Activated T-helper 1 cell treated with anti-CD3 and anti-CD28 coated beads, Interleukin-12 subunit alpha, Interleukin-12 subunit beta, Interleukin-2, Interleukin-4 antibody, amounts not matched to agents 30 ng/mL and 10 ng/mL and 1 ng/mL, durations not matched to agents 14 hours and 24 hours and 36 hours (primary cell): ENCODE measurements at places on chromosomes 16 and 17. TPM values are rescaled to one million over a fixed set of nuclear protein-coding genes. Genes with fewer than 3 reads are reported as not detected.

DNA sequence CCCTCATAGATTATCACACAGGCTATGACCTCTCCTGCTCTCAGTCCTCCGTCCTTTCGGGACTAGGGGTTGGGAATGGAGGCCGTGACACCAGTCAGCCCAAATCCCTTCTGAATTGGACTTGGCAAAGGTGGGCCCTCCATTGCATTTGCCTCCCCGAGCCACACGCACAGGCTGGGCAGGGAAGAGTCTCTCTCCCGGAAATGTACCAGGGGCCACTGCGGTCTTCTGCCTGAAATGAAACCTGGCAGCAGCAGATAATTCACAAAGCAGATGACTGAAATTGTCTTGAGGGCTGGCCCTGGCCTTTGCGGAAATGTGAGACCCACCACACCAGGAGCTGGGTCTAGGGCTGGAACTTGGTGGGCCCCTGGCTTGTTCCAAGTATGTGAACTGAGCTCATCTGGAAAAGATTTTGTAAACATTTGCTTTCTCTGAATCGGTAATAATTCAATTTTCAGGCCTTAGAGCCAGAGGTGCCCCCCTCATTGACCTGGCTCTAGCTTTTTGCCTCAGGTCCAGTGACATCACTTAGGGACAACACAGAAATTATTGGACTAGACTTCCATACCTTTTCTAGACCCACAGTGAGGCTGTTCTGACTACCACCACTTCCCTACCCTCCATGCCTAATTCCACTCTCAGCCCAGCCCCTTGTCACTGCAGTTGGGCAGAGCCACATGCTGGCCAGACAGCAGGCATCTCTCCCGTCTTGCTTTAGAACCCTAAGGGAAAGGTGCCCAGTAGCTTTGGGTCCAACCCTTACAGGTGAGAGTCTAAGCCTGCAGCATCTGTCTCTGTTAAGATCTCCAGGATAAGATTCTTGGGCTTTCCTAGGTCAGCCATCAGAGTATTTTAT lies 75.2 kb downstream of the CCDC182 start:
- H3K27ac ChIP-seq: peak overlapping the region; percentile 36
- peaks cover 27% of the 10 kb centered on the region for H3K4me1 ChIP-seq
- H3K36me3 ChIP-seq: peaks cover 5% of the 10 kb centered on the region
- no peak overlapping the region for H3K4me3 ChIP-seq
- no peaks in the 10 kb centered on the region for H3K27me3 ChIP-seq

GRCh38 chr16:14356064-14356463 lies 274.0 kb downstream of the PARN start:
- peaks cover 21% of the 10 kb centered on the region for H3K27me3 ChIP-seq
- peaks cover 10% of the 10 kb centered on the region for H3K4me1 ChIP-seq
- H3K27ac ChIP-seq: no peak overlapping the region
- no peak overlapping the region for H3K4me3 ChIP-seq
- DNase-seq: no peak

DNA sequence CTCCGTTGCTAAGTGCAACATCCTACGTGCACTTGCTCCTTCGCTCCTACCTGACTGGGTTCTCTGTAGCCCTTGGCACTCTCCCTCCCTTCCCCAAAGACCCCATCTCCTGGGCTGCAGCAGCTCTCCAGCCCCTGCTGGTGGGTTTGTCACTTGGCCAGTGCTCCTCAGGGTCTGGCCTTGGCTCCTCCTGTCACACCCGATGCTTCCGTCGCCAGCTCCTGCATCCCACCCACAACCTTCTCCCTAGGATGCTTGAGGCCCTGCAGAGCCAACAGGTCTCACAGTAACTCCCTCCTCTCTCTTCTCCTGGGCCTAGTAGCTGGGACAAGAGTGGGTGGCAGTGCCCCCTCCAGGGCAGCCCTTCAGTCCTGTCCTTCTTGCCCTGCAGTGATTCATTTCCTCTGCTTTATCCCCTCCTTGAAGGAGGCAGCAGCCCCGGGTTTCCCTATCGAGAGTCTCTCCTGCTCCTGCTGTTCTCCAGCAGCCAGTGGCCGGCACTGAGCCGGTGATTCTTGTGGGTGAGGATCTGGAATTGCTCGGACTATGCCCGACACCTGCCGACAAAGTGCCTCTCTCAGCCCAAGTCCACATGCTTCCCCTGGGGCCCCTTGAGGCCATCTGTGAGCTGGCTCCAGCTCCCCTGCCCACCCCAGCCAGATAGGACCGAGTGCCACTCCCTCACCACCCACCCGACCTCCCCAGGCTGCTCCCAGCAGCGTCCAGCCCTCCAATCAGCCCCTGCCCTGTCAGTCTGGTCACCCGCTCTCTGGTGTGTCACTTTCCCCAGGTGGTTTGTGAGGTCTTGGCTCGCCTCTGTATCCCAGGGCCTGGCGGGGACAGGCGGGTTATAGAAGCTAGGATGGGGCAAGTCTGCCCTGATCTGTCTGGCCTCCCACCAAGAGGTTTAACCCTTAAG lies 3.8 kb downstream of the LITAFD start:
- H3K4me3 ChIP-seq: no peak overlapping the region
- peaks cover 2% of the 10 kb centered on the region for H3K27me3 ChIP-seq
- H3K4me1 ChIP-seq: no peaks in the 10 kb centered on the region
- peaks cover 9% of the 10 kb centered on the region for H3K36me3 ChIP-seq
- no peak overlapping the region for H3K27ac ChIP-seq
- no peak for DNase-seq

DNA sequence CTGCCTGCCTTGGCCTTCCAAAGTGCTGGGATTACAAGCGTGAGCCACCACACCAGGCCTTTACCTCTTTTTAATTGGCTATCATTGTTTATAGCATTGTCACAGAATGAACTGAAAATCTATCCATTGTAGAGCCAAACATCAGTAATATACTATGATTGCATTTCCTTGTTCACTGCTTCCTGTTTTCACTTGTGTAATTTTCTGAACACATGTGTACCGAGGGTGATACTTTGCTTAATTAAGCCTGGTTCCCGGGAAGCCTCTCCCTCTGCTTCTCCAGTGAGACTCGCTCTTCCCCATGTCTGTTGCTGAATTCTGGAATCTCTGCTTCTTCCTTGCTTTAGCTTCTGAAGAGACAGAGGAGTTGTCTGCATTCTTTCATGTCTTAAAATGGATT lies 33.1 kb downstream of the POLR3E start:
- DNase-seq: no peak
- no peak overlapping the region for H3K27ac ChIP-seq
- H3K36me3 ChIP-seq: peaks cover 56% of the 10 kb centered on the region
- no peaks in the 10 kb centered on the region for H3K27me3 ChIP-seq

GRCh38 chr17:68461122-68461539 lies 3.8 kb upstream of the WIPI1 start:
- peaks cover 68% of the 10 kb centered on the region for H3K4me1 ChIP-seq
- H3K36me3 ChIP-seq: no peaks in the 10 kb centered on the region
- peak overlapping the region; percentile 90 for H3K27ac ChIP-seq
- DNase-seq: no peak
- no peaks in the 10 kb centered on the region for H3K27me3 ChIP-seq

DNA sequence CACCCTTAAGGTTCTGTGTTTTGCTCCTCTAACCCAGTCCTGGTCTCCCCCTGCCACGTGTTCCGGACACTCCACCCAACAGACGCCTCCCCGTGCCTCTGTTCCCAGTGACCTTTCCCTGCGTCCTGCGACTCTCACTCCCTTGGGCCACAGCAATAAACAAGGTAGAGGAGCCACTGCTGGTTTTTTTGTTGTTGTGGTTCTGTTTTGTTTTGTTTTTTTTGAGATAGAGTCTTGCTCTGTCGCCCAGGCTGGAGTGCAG lies 3.7 kb upstream of the NPW start:
- H3K27ac ChIP-seq: no peak overlapping the region
- DNase-seq: no peak
- H3K27me3 ChIP-seq: peaks cover 15% of the 10 kb centered on the region
- no peak overlapping the region for H3K4me3 ChIP-seq

DNA sequence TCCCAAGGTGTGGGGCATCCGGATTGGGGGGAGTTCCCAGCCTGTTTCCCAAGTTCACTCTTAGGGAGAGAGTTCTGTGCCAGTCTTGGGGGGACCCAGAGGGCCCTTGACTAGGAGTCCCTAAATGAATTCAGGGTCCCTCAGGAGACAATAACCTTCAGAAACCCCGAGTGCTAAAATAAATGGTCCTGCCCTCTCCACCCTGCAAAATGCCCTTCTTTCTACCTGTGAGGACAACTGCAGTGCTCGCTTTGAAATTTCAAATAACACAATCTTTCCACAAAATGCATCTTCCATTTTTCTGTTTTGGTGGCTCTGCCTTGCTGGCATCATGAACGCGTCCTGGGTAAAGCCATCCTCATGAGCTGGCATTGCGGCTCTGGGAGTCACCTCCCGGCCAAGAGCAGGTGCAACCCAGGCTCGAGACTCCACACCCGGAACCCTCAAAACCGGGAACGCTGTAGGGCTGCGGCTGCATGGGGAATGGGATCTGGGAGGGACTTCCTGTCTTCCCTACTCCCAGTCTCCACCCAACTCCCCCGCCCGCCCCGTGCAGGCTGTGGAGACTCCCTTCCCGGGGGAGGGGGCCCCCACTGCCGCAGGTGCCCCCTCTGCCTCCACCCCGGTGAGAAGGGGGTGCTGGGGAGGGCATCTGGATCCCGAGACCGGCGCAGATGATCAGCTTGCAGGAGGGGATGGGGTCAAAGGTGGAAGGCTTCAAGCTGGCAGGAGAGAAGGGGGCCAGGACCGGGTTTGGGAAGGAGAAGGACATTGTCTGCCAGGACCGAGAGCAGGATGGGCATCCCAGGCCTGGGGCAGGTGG lies at the start of gene ZNF205:
TSS of gene ZNF205 (plus strand) at position 529 of the 823 bp plus-strand sequence. CDS start 845 bp downstream, outside the sequence.
- no peaks in the 10 kb centered on the region for H3K36me3 ChIP-seq
- peaks cover 3% of the 10 kb centered on the region for H3K4me1 ChIP-seq
- H3K27ac ChIP-seq: no peak within 1 kb of the TSS
- no peak within 1 kb of the TSS for H3K4me3 ChIP-seq
- DNase-seq: no peak

DNA sequence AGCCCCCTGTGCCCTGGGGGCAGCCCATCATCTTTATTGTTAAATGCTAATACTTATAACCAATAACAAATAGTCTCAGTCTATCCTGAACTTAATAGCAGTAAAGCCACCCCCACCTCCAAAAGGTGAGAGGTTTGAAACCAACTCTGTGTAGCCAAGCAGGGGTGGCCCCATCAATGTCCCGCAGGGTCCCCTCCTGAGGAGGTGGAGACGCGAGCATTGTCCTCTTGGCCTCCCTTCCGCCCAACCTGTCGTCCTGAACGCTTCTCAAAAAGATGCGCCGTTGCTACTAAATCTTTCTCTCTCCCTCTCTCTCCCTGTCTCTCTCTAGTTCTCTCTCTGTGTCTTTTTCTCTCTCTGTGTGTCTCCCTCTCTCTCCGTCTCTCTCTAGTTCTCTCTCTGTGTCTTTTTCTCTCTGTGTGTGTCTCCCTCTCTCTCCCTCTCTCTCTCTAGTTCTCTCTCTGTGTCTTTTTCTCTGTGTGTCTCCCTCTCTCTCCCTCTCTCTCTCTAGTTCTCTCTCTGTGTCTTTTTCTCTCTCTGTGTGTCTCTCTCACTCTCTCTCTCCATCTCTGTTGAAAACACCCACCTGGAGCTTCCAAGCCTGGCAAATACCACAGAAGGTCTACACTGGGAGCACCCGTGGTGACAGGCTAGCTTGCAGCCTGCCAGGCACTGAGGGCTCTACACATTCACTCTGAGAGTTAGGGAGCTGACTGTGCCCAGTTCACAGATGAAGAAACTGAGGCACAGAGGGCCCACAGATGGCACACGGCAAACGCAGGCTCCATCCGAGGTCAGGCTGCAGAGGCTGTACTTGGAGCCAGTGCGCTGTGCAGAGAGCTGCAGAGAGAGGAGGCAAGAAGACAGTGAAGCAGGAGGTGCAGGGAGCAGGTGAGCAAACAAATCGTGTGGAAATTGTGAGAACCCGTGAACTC lies 185.9 kb downstream of the C16orf95 start:
- no peak overlapping the region for H3K27ac ChIP-seq
- H3K36me3 ChIP-seq: no peaks in the 10 kb centered on the region
- DNase-seq: no peak
- no peak overlapping the region for H3K4me3 ChIP-seq
- no peaks in the 10 kb centered on the region for H3K27me3 ChIP-seq

DNA sequence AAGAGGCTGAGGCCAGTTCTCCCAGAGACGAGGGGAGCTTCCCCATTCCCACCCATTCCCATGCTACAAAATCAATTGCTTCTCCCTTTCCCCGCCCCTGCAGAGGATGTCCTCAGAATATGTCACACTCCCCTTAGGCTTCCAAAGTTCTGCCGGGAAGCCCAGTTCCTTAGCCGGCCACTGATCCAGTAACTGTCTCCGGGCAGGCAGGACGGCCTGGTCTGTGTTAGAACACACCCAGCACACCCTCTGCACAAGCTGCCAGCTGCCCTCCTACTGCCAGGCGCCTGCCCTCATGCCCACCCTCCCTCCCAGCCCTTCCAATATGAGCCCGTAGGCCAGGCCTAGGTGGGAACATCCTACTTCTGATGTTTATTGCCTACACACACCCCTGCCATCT lies 31.1 kb downstream of the SGSM2 start:
- H3K27me3 ChIP-seq: no peaks in the 10 kb centered on the region
- no peaks in the 10 kb centered on the region for H3K4me1 ChIP-seq
- DNase-seq: no peak
- no peak overlapping the region for H3K27ac ChIP-seq

TMC7 gene
- total RNA-seq: 0.05 TPM in 1 of 2 replicates, not detected in the other

CBX4 gene
- 22.4 and 23.8 TPM in 2 replicates for total RNA-seq
